ENCODE measurements at places on chromosomes 5 and 9.
A peak's percentile ranks its signal among the peaks of the same experiment; 100 is the strongest.

DNA sequence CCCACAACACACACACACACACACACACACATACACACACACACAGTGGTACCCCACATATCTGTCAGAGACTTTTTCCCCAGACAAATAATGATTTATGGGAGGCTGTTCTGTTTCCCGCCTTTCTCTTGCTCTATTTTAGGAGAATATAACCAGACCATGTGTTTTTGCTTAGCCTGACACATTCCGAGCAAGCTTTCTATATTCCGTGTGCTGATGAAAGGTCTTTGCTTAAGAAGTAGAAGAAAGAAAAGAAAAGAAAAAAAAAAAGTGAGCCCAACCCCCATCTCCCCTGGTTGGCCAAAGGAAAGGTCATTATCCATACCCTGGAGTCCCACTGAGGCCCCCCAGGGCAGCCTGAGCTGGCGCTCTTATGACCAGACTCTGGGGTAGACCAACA is 338.6 kb downstream of the SLIT3 start:
- no peak for DNase-seq

- DNase-seq: no peak
Observed at GRCh38 chr9:15187589-15187988, 119.4 kb downstream of the TTC39B start.

DNA sequence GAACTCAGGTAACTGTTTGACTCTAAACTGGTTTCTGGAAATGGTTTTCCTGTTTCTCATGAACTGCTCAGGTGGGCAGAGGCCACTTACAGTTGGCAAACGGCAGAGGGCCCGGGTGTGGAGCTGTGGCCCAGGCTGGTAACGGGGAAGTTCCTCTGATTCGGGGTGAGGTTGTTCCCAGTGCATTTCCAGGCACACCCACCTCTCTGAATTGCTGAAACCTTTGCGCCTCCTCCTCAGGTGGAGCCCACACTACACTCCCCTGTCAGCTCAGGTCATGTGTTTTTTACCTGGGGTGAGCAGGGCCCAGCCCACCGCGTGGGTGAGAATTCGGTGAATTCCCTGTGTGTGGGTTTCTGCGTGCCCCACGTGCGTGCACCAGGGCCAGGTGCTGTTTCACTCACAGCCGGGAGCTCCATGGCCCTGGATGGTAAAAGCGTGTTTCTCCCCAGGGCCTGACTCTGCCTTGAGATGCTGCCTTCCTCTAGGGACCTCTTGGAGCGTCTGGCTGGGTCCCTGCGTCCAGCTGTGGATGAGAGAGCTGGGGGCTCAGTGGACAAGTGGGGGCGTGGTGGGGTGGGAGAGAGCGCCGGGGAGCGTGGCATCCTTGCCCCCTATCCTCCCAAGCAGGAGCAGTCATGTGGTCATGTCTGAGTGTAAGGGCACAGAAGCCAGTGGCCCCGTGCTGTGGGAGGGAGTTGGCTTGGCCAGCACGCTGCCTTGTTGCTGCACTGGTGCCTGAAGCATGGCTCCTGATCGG is 33.5 kb upstream of the LPCAT1 start:
- no peak for DNase-seq

- no peak for DNase-seq
Observed at GRCh38 chr9:127133739-127134167, 11.3 kb upstream of the ANGPTL2 start.

DNA sequence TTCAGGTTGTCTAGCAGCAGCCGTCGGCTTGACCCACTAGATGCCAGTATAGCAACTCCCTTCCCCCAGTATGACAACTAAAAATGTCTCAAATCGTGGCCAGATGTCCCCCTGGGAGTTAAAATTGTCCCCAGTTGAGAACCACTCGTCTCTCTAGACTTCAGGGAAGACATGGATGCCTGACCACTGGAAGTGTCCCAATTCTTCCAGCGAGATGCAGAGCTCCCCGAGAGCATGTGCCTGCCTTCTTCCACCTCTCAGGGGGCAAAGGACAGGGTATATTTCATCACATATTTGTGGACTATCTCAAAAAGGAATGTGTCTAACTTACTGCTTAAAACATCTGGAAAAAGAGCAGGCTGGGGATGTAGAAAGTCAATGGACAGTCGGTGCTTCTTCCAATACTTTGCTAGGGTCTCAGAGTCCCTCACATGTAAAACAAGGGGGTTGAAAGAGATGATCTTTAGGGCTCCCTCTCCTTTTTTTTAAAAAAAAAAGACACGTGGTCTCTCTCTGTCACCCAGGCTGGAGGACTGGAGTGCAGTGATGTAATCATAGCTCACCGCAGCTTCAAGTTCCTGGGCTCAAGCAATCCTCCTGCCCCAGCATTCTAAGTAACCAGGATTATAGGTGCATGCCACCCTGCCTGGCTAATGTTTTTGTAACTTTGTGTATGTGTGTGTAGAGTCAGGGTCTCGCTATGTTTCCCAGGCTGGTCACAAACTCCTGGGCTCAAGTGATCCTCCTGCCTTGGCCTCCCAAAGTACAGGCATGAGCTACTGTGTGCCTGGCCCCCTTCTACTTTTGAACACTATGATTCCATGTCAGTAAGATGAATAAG is 190.6 kb downstream of the DAB2IP start:
- no peak for DNase-seq

DNA sequence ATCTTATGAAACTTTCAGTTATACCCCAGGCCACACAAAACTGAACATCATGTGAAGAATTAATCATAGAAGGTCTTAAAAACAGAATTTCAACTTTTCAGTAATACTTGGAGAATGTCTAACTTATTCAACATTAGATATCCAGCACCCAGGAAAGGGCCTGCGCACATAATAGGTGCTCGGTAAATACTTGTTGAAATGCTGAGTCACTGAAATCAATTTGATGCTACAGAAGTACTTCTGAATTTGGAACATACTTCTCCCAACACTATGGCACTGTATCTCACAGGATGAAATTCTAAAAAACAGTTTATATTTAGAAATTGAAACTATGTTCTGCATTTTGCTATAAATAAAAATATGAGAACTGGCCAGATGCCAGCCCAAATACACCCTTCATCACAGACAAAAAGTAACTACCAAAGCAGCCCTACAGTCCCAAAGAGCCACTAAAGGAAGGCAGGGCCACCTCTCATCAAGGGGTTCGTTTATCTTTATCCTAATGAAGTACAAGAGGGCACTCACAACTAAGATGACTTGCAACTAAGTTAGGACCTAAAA is 26.5 kb downstream of the MRPS27 start:
- DNase-seq: no peak

DNA sequence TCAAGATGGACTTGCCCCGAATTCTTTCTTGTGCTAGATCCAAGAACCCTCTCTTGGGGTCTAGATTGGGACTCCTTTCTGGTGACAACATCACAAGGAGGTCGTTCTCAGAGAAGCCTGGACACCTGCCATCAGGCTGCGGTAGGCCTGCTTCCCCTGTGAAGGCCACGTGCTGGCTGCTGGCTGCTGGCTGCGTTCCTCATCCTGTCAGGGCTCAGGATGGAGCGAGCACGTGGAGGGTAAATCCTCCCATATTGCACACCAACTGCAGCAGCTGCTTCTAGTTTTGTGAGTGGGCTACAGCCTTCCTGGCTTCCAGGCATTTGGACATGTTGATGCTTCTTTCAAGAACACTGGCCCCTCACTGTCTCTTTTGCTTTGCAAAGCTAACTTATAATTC is 95.6 kb downstream of the HSPA4 start:
- no peak for DNase-seq

- DNase-seq: no peak
Observed at GRCh38 chr5:117833691-117834090, 1154.7 kb downstream of the DTWD2 start.

- DNase-seq: no peak
Observed at GRCh38 chr9:127543221-127543620, 68.9 kb upstream of the STXBP1 start.

- DNase-seq: no peak
Observed at GRCh38 chr5:119948162-119948561, 318.8 kb downstream of the FAM170A start.

- DNase-seq: no peak
Observed at GRCh38 chr5:132651838-132652469, 6.0 kb upstream of the IL13 start.

DNA sequence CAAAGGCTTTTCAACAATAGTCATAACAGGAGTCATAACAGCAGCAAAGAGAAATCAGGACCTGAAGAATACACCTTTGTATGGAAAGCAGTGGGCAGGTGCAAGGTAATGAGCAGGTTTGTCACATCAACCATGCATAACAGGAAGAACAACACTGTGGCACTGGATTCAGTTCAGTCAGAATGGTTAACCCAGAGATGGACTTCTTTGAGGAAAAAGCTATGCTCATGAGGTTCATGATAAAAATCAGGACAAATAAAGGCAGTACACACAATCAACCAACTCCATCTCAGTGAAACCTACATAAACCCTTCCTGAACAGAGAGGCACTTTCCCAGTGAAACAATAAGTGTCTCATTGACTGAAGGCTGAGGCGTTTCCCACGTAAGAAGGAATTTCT is 27.0 kb downstream of the ABITRAM start:
- no peak for DNase-seq

- no peak for DNase-seq
Observed at GRCh38 chr5:72046106-72046505, 61.2 kb upstream of the MAP1B start.

DNA sequence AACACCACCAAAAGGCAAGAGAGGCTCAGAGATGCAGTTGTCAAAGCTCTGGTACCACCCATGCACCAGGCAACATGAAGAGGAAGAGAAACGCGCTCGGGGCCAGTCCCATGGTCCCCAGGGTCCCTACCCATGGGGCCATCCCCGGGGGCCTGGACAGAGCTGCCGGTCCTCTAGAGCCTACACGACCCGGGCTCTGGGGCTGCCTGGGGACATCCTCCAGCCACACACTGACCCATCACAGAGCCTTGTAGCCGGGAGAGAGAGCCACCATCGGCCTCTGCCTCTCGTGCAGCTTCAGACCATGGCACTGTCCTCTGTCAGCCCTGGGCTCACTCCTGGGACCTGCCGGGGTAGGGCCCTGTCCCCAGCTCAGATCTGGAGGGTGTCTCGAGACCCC is 23.7 kb downstream of the VAV2 start:
- DNase-seq: no peak

DNA sequence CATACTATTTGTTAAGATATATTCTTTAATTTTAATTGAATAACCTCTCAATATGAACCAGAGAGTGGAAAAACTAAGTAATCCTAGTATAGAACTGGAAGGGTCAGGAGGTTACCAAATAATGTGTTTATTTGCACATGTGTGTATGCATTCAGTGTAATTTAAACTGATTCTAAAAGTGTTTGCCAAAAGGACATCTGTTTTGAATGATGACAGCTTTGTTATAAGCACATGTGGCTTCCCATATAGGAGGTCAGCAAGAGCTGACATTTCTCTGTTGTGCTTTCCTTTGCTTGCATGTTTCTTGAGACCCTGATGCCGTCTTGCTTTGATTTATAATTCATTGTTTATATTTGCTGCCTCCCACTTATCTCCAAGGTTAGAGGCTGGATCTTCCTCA is 383.4 kb downstream of the BRINP1 start:
- no peak for DNase-seq

GRCh38 chr9:76203373-76203772 is 190.9 kb downstream of the RFK start:
- DNase-seq: peak; percentile 76

GRCh38 chr9:109286981-109287380 is 33.9 kb downstream of the EPB41L4B start:
- DNase-seq: no peak

DNA sequence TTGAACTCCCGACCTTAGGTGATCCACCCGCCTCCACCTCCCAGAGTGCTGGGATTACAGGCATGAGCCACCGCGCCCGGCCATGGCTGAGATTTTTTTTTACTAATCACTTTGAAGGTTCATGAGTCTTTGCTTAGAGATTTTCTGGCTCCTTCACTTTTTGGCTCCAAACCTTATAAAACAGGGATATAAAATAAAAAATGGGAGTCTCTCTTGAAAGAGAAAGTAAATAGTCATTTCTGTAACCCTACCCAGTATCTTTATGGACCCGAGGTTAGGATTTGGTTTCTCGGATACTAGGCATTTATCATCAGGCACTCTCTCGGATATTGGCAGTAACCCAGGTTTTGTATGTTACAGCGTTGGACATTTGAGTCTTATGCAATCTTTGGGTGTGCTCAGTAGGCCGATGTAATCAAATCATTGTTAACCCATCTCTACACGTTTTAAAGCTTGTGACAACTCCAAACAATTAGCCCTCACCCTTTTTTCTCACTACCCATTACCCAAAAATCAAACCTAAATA is 25.3 kb downstream of the STXBP1 start:
- DNase-seq: no peak

GRCh38 chr5:152335461-152335860 is 69.6 kb downstream of the NMUR2 start:
- no peak for DNase-seq

- no peak for DNase-seq
Observed at GRCh38 chr9:120439926-120440325, 140.0 kb downstream of the CDK5RAP2 start.

- no peak for DNase-seq
Observed at GRCh38 chr5:74145951-74146350, 494.6 kb downstream of the ENC1 start.

DNA sequence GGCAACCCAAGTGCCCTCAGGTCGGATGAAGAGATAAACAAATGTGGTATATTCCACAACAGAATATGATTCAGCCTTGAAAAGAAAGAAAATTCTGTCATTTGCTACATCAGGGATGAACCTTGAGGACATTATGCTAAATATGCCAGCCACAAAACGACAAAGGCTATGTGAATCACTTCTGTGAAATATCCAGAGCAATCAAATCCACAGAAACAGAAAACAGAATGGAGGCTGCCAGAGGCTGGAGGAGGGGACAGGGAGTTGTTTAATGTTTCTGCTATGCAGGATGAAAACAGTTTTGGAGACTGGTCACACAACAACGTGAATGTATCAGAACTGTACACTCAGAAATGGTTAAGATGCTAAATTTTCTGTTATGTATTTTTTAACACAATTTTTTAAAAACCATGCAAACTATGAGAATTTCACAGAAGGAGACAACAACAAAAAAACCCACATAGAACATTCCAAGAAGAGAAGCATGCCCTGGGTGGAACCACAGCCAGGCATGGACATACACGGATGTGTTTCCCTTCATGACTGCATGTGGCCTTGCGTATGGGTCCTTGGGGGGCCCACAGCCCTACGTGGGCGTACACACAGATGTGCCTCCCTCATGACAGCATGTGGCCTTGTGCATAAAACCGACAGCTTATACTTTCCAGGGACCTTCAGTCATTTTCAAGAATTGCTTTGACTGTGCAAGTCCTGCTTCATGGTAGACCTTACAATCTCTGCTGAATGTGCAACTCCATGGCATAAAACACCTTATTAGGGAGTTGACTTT is 146.7 kb downstream of the ROR2 start:
- DNase-seq: no peak

- DNase-seq: no peak
Observed at GRCh38 chr9:113593682-113594281, 130.3 kb downstream of the RGS3 start.

Measured in AML-193 (cell line).